ENCODE measurements at places on chromosomes 1 and 21. TPM values are rescaled to one million over a fixed set of nuclear protein-coding genes. Genes with fewer than 3 reads are reported as not detected.

Gene KCNJ9
- 0.11 TPM for total RNA-seq

Gene EBNA1BP2
- 54.4 TPM for total RNA-seq

Gene IL19
- not detected for total RNA-seq

Gene CGN
- total RNA-seq, result not detected

Gene ZSCAN20
- total RNA-seq, result 9.8 TPM
